ENCODE measurements at places on chromosomes 16 and 17.

GRCh38 chr17:66577041-66577440 is 257.9 kb upstream of the CACNG5 start:
- DNase-seq: no peak

GRCh38 chr17:40596261-40596919 is 31.1 kb upstream of the CCR7 start:
- no peak for DNase-seq

GRCh38 chr16:87489434-87490045 is 3.3 kb downstream of the ZCCHC14 start:
- DNase-seq: no peak

DNA sequence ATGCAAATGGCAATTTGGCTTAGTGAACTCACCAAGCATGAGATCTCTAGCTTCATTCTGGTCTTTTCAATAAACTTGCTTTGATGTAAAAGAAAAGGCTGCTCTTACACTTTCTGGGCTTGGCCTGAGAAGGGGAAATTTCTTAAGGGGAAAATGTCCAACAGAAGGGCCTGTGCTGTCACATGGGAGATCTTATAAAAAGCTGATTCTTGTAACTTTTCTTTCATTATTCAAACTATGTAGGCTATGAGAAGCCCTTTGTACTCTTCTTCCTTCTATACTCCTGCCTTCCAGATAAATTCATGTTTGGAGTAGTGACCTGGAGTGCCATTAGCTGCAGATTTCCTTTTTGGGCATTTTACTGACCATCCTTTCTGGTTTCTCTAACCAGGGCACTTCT is 16.9 kb downstream of the LIMD2 start:
- DNase-seq: no peak

GRCh38 chr17:38320482-38320881 is 23.3 kb downstream of the GPR179 start:
- DNase-seq: no peak

GRCh38 chr17:48131216-48131824 is 23.8 kb downstream of the SNX11 start:
- DNase-seq: peak; percentile 63

GRCh38 chr16:55283812-55284717 is 39.9 kb upstream of the IRX6 start:
- no peak for DNase-seq

Measured in astrocyte of the spinal cord (primary cell).